ENCODE measurements at places on chromosomes 13 and 19. TPM values are rescaled to one million over a fixed set of nuclear protein-coding genes. Genes with fewer than 3 reads are reported as not detected.

DNA sequence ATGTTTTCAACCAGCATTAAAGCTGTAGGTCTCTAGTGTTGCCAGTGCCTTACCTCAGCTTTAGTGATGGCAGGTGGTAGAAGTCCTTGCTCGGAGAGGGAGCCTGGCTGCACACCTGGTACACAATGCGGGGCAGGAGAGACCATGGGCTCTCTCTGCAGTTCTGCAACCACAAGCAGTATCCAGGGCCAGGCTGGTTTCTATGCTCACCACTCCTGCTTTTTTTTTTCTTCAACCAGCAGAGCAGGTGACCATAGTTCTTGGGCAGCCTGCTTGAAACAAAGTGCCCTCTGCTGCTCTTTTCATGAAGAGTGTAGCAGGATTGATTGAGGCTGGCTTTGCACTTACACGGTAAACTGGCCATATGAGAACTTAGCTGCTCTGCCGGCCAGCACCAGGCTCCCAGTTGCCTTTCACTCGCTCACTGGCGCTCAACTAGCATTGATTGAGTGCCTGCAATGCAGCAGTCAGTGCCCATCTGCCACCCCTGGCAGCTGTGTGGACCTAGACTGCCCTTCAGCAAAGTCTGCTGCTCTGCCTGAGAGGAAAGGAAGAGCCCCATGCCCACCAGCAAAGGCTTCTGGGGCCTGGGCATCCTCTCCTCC is 4.4 kb upstream of the CHAMP1 start:
- H3K4me3 ChIP-seq = no peak overlapping the region
- no peak for DNase-seq

GRCh38 chr13:23445794-23446193 is 12.3 kb upstream of the SACS start:
- no peaks in the 10 kb centered on the region for H3K27me3 ChIP-seq
- H3K27ac ChIP-seq = no peak overlapping the region
- H3K36me3 ChIP-seq = no peaks in the 10 kb centered on the region
- H3K4me3 ChIP-seq = no peak overlapping the region
- no peak for DNase-seq
- H3K4me1 ChIP-seq = peaks cover 10% of the 10 kb centered on the region

DNA sequence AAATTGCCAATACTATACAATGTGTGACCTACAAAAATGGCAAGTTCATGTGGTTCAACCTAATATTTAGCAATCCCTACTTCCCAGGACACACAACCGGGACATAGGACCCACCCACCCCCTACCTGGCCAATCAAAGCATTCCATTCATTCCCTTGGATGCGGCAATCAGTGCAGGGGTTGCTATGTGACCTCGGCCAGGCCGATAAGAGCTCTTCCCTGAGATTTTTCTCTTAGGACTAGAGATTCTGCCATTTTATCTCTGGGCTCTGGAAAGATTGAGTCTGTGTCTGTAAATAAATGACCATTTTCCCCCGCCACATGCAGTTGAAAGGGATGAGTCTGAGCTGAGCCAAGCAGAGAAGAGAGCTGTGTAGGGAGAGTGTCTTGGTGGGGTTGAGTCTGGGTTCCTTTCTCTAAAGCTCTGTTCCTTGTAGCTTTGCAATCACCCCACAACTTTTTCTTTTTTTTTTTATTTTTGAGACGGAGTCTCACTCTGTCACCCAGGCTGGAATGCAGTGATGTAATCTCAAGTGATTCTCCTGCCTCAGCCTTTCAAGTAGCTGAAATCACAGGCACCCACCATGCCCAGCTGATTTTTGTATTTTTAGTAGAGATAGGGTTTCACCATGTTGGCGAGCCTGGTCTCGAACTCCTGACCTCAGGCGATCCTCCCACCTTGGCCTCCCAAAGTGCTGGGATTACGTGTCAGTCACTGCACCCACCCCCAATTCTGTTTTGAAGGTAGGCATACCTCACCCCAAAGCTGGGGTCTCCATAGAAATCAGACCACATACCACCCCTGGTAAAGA is 7.4 kb downstream of the IFNL1 start:
- no peak overlapping the region for H3K4me3 ChIP-seq
- H3K4me1 ChIP-seq = no peaks in the 10 kb centered on the region
- no peaks in the 10 kb centered on the region for H3K36me3 ChIP-seq
- no peak for DNase-seq
- no peak overlapping the region for H3K27ac ChIP-seq

- no peaks in the 10 kb centered on the region for H3K36me3 ChIP-seq
- DNase-seq = no peak
- H3K27ac ChIP-seq = peak overlapping the region; percentile 92
- H3K4me3 ChIP-seq = peak overlapping the region; percentile 76
- no peaks in the 10 kb centered on the region for H3K27me3 ChIP-seq
These were observed 7.4 kb upstream of the JUNB start for GRCh38 chr19:12783849-12784393.

DNA sequence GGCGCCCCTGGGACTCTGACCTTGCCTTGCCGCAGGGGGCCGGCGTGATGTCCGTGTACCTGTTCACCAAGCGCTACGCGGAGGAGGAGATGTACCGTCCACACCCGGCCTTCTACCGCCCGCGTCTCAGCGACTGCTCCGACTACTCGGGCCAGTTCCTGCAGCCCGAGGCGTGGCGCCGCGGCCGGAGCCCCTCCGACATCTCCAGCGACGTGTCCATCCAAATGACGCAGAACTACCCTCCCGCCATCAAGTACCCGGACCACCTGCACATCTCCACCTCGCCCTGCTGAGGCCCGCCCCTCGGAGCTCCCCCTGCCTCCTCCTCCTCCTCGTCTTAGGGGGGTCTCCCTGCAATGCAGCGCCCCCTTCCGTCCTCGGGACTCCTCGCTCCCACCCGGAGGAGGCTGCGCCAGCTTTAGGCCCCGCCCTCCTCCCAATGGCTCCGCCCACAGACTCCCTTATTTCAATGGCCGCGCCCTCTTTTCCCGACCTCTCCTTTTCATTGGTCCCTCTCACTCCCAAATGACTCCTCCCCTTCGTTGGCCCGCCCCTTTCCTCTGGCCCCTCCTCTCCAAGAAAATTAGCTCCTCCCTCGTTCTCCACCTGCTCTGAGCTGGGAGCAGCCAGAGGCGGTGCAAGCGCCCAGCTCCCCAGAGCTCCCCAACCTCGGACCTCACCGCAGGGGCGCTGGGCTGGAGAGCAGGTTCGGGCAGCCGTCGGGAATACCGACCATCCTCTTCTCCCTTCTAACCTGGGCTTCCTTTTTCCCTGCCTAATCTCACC is 20.5 kb upstream of the CACNG8 start:
- peaks cover 22% of the 10 kb centered on the region for H3K27me3 ChIP-seq
- no peak for DNase-seq
- no peak overlapping the region for H3K4me3 ChIP-seq

- no peaks in the 10 kb centered on the region for H3K27me3 ChIP-seq
- H3K4me1 ChIP-seq = no peaks in the 10 kb centered on the region
- H3K36me3 ChIP-seq = no peaks in the 10 kb centered on the region
- DNase-seq = no peak
These were observed 710.0 kb upstream of the ARGLU1 start for GRCh38 chr13:107277911-107278310.

DNA sequence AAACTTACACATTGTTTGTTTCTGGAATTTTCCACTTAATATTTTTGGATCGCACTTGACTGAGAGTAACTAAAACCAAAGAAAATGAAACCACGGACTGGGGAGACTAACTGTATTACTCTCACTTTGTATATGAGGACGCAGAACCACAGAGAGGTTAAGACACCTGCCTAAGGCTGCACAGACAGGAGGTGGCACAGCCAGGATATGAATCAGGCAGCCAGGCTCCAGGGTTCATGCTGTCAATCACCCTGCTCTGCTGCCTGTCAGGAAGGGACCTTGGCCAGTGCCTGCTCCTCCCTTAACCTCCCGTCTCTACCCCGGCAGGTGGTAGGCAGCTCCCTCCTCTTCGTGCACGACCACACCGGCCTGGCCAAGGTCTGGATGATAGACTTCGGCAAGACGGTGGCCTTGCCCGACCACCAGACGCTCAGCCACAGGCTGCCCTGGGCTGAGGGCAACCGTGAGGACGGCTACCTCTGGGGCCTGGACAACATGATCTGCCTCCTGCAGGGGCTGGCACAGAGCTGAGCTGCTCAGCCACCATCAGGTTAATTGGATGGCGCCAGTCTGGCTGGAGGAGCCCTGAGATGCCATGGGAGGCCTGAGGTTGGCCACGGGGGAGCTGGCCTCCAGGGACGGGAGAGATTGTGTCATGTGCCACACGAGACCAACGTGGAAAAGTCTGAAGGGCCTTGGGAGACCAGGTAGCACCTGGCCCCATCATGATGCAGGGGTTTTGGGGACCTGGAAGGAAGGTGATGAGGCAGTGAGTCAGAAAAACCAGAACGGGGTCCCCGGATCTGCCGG is 11.0 kb downstream of the ACTMAP start:
- no peak overlapping the region for H3K27ac ChIP-seq
- no peak for DNase-seq
- peaks cover 22% of the 10 kb centered on the region for H3K36me3 ChIP-seq
- no peak overlapping the region for H3K4me3 ChIP-seq
- H3K4me1 ChIP-seq = peaks cover 14% of the 10 kb centered on the region

DNA sequence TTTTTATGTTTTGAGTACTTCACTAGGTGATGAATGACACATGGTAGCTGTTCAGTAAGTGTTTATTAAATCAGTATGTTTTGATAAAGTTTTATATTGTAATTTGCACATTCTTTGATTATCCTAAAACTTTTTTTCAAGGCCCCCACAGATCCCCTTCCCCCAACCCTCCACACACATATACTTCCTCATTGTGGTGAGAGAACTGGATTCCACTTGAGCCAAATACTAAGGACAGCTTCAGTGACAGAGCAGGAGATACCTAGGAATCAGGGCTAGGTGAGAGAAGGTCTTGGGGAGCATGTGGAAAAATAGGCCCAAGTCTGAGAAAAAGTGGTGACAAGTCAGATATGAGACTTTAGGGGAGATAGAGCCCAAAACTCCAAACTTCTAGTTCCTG is 174.6 kb downstream of the TDRD3 start:
- H3K4me3 ChIP-seq = no peak overlapping the region
- no peak for DNase-seq
- H3K27ac ChIP-seq = no peak overlapping the region
- peaks cover 1% of the 10 kb centered on the region for H3K27me3 ChIP-seq
- peaks cover 9% of the 10 kb centered on the region for H3K36me3 ChIP-seq

DNA sequence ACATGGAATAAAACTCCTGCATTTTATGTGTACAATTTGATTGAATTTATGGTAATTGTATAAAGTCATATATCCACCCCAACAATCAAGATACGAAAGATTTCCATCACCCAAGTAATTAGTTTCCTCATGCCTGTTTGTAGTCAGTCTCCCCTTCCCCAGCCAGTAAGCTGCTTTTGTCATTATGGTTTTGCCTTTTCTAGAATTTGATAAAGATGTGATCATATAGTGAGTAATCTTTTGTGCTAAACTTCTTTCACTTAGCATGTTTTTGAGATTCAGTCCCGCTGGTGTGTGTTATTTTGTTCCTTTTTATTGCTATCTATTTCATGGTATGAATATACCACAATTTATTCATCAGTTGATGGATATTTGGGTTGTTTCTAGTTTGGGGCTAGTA is 16.0 kb downstream of the ITM2B start:
- H3K36me3 ChIP-seq = peaks cover 4% of the 10 kb centered on the region
- H3K4me1 ChIP-seq = no peaks in the 10 kb centered on the region
- no peak for DNase-seq
- no peak overlapping the region for H3K27ac ChIP-seq
- no peak overlapping the region for H3K4me3 ChIP-seq
- no peaks in the 10 kb centered on the region for H3K27me3 ChIP-seq

- H3K36me3 ChIP-seq = peaks cover 4% of the 10 kb centered on the region
- H3K4me1 ChIP-seq = peaks cover 28% of the 10 kb centered on the region
- H3K27ac ChIP-seq = peak overlapping the region; percentile 90
- H3K27me3 ChIP-seq = no peaks in the 10 kb centered on the region
- peak; percentile 63 for DNase-seq
- 0 out of 2 replicates have a peak overlapping the region, but pooled peaks have one; percentile 26 for H3K4me3 ChIP-seq
These were observed 2.2 kb upstream of the IL11 start for GRCh38 chr19:55372316-55373081.

GRCh38 chr19:50542943-50543342 is 25.3 kb downstream of the LRRC4B start:
- H3K27me3 ChIP-seq = peaks cover 3% of the 10 kb centered on the region
- DNase-seq = no peak
- H3K36me3 ChIP-seq = no peaks in the 10 kb centered on the region
- H3K4me3 ChIP-seq = no peak overlapping the region

DNA sequence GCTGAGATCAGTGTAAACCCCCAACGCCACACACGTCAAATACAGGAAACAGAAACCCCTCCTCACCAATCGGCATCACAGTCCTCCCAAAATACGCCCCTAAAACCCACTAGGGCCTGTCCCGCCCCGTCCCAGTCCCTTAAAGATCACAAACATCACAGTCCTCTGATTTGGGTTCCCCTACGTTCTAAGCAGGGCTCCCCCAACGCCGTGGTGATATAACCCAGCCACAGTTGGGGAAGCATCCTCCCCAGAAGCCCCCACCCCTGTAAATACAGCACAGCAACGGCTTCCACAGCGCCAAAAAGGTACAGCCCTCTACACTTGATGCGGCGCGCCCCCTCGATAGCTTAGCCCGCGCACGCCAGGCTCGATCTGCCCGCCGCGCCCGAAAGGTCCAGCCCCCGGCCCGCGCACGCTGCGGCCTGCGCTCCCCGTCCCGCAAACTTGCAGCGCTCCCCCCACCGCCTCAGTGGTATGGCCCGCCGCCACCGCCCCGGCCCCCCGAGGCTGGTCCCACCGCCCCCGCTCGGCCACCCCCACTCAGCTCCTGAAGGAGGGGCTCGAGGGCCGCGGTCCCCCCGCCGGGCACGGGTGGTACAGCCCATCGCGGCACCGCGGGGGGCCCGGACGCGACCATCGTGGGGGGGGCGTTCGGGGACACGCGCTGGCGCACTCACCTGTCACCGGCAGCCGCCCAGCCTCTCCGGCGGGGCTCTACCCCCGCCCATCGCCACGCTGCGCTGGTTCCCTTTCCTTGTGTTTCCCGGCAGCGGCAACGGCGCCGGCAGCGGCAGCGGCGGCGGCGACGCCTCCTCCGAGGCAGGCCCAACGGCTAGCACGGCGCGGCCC is at the start of gene AKT2:
Gene AKT2 (minus strand): TSS at position 845 of the 852 bp plus-strand sequence. CDS start 20,078 bp downstream, outside the sequence.
- H3K27me3 ChIP-seq = no peaks in the 10 kb centered on the region
- H3K4me3 ChIP-seq = peak within 1 kb of the TSS; percentile 93

DNA sequence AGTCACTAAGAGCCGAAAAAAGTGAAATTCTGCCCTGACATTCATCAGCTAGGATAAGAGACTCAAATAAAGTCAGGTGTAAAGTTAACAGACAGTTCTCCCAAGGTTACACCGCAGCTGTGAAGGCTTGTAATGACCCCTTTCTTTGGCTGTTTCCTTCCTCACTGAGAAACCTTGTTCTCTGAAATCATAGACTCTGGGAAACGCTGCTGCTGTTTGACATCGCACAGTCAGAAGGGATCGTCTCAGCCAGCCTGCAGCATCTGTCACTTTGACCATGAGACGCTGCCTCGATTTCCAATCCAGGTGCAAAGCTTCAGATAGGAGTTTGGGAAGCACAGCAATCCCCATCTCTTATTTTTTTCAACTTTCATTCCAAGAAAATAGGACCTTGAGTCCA is 678 bp downstream of the BCAT2 start:
- H3K4me3 ChIP-seq = peak overlapping the region; percentile 89
- H3K27me3 ChIP-seq = peaks cover 2% of the 10 kb centered on the region
- peaks cover 26% of the 10 kb centered on the region for H3K4me1 ChIP-seq
- no peak for DNase-seq

GRCh38 chr19:10262771-10263170 is 8.1 kb upstream of the ICAM1 start:
- peaks cover under 1% of the 10 kb centered on the region for H3K36me3 ChIP-seq
- H3K27ac ChIP-seq = no peak overlapping the region

The NLRP11 gene
- total RNA-seq = not detected

The RXFP2 gene
- total RNA-seq = not detected

The MAU2 gene
- total RNA-seq = 30.1 TPM

The TEX101 gene
- not detected for total RNA-seq

The PRTN3 gene
- total RNA-seq = not detected

The IFNL1 gene
- not detected for total RNA-seq

The PDX1 gene
- not detected for total RNA-seq

Data from HFFc6 (cell line).